ENCODE measurements at places on chromosomes 5 and 9.

GRCh38 chr5:20166456-20166855 is 178.5 kb upstream of the CDH18 start:
- DNase-seq = no peak

GRCh38 chr9:137919649-137920141 is 42.1 kb downstream of the CACNA1B start:
- no peak for DNase-seq

DNA sequence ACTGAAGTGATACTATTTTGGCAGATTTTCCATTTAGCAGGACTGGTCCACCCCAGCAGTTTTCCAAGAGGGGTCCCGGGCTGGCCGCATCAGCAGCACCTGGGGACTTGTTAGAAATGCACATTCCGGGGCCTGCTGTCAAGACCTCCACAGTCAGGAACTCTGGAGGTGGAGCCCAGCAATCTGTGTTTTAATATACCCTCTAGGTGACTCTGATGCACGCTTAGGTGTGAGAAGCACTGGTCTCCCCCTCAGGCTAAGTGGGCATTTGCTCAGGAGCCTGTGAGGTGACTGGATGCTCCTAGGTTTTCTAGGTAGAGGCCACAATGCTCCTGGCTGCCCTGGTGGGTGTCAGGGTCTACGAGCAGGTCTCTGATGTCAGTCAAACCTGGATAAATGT is 81.7 kb downstream of the DCP2 start:
- DNase-seq = no peak

DNA sequence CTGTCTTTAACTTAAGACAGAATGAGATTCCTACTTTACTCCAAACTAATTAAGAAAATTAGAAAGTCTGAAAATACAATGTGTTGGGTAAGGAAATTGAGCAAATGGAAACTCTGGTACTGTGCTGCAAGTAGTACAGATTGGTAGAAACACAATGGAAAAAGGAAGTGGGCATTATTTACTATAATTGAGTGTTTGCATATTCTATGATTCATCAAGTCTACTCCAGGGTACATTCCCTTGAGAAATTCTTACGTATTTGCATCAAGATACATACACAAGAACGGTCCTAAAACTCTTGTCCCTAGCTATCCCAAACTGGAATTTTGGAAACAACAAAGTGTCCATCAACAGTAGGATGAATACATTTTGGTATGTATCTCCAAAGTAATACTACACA is 123.5 kb upstream of the TARS1 start:
- DNase-seq = no peak

GRCh38 chr5:37804401-37804800 is 35.4 kb downstream of the GDNF start:
- no peak for DNase-seq

GRCh38 chr5:73550016-73550415 is 15.4 kb downstream of the ANKRA2 start:
- DNase-seq = no peak

GRCh38 chr9:752681-753200 is 88.8 kb upstream of the DMRT1 start:
- DNase-seq = no peak

GRCh38 chr9:125632321-125633115 is 74.5 kb downstream of the MAPKAP1 start:
- no peak for DNase-seq

DNA sequence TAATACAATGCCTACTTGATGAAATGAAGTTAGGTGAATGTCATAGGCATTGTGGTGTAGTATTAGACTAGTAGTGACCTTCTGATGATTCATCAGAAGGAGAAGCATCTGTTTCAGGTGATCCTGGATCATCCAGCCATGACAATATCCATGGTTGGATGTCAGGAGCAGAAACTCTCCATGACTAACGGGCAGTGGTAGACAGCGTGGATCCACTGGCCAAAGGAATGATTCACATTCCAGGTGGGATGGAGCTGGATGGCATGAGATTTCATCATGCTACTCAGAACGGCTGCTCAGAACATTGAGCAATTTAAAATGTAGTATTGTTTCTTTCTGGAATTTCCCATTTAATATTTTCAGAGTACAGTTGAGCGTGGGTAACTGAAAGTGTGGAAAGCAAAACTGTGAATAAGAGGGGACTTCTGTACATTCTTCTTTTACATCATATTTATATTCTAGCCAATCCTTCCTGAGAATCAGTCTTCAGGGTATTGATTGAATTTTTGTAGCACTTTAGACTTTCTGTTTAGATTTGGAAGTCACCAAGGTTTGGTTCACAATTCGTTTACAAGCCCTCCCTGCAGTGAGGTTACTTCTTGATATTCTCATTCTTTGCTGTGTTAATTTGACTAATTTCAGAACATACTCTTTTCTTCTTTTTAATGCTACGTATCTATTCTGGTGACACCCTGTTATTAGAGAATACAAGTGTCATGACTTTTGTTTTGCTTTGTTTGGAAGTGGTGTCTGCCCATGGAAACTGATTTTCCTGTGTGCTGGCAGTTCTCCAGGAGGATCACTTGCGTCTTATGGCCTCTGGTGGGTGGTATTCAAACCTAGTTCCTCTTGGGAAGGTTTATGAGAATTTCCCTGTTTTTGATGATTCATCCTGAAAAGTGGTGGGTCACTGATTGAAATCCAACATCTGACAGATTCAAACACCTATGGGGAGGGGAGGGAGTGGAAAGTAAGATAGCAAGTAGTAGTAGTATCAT is 12.2 kb upstream of the CLINT1 start:
- no peak for DNase-seq

GRCh38 chr5:83516377-83516776 is 44.8 kb downstream of the VCAN start:
- no peak for DNase-seq

GRCh38 chr5:131999441-132000240 is 11.8 kb downstream of the ACSL6 start:
- DNase-seq = no peak

- DNase-seq = no peak
Observed at GRCh38 chr5:127757576-127757975, 54.4 kb downstream of the CCDC192 start.

Data from effector CD8-positive, alpha-beta T cell (primary cell).